ENCODE measurements at places on chromosomes 3 and 15. TPM values are rescaled to one million over a fixed set of nuclear protein-coding genes. Genes with fewer than 3 reads are reported as not detected.

The TRIM71 gene
- 0.15 TPM for total RNA-seq

The CCDC191 gene
- 13.7 TPM for total RNA-seq

The ZNF106 gene
- 49.6 TPM for total RNA-seq

The STXBP5L gene
- 24.9 TPM for total RNA-seq

The RAD51 gene
- not detected for total RNA-seq

The MGLL gene
- 24.3 TPM for total RNA-seq

The ESYT3 gene
- 82.8 TPM for total RNA-seq

The GP5 gene
- total RNA-seq = 0.81 TPM

Measured in thyroid gland (tissue), 4 donors.